ENCODE measurements at places on chromosomes 7 and 10.

DNA sequence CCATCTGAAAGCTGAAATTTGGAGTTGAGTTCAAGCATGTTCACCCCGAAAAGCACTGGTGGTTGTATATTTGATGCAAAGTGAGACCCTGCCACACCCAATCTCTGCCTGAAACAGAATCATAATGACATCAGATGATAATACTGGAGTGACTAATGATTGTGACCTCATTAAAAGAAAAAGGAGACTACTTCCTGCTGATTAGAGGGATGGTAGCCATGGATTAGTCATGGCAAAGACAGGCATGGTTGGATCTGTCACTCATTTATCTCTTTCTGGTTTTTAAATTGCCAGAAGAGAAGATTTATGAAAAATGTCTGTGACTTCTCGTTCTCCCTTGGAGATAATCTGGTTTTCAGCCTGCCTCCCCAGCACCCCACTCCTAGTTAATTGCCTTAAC, 101.2 kb downstream of the BAMBI start:
- DNase-seq = no peak

GRCh38 chr7:16753932-16754855, 639 bp downstream of the TSPAN13 start:
- DNase-seq = peak; percentile 62

DNA sequence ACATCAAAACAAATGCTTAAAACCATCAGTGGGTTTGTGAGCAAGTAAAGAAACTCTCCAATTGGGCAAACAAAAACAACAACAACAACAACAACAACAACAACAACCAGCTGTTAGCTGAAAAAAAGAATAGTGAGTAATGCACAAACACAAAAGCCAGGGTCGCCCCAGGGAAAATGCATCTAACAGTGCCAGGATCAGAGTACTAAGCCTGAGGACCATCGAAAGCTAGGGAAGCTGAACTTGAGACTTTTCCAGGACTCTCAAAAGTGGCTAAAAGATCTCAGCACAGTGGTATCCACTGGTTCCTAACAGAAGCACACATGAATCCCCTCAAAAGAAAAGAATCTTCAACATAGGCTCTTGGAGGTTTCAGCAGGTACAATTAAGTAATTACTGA, 83.3 kb downstream of the CPXM2 start:
- no peak for DNase-seq

DNA sequence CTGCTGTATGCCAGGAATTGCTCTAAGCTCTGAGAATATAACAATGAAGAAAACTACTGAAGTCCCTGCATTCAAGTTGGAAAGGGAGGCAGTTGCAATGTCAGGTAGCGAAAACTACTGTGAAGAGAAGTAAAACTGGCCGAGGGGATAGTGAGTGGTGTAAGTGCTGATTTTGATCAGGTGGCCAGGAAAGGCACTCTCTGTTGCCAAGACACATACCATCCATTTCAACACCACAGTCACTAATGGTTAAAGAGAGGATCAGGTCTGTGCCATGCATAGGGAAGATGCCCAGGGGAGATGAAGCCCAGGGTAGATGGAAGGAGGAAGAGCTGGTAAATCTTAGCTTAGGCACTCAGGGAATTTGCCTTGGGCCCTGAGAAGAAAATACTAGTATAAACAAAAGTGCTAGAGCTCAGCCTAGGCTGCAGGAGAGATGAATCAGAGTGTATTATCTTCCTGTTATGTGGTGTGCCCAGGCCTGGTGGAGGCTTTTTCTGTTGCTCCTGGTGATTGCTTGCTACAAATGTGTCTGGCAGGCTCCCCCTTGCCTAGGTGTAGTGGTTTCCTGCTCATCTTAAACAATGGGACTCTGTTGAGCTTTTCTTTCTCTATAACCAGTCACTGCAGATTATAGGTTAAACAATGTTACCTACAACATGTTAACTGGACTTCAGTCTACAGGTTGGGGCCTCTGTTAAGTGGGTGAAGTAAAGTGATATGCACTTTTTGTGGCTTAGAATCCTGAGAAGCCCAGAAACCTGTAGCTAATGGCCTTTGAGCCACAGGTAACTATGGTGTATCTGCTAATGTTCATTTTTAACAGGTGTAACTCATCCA, 125.5 kb downstream of the LRRC4 start:
- no peak for DNase-seq

- DNase-seq = peak; percentile 96
These were observed 236.1 kb downstream of the RNLS start for GRCh38 chr10:88347022-88347421.

- DNase-seq = no peak
These were observed 107.7 kb upstream of the ANK3 start for GRCh38 chr10:60497364-60497763.

DNA sequence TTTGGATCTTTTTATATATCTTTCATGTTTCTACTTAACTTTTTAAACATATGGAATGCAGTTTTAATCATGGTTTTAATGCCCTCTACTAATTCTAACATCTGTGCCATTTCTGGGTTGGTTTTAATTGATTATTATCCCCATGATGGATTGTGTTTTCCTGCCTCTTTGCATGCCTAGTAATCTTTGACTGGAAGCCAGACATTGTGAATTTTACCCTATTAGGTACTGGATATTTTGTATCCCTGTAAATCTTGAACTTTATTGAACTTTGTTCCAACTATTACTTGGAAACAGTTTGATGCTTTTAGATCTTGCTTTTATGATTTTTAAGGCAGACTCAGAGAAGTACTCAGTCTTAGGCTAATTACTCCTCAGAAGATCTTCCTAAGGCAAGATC, 16.0 kb upstream of the RBM20 start:
- no peak for DNase-seq

DNA sequence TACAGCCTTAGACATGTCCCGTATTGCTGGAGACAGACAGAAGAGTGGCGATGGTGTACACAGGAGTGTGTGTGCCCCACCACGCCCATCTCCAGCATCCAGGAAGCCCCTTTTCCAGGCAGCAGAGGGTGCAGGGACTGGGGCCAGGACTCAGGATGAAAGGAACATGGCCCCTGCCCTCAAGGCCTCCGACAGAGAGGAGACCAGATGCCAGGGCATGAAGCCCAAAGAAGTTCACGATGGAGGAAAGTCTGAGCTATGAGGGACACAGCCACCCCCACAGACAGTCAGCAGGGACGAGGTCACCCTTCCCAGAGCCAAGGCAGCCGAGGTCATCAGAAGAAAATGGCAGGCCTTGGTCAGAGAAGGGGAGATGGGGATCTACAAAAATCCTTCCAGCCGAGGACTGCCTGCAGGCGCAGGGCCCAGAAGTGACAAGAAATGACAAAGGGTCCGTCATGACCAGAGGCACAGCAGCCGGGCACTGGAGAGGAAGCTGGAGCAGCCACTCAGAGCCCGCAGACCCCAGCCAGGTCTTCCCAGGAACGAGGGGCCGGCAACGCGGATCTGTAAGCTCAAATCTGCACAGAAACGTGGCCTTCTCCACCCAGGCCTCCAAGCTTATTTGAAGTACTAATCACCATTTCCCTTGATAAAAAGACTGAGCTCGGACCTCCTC, 78.7 kb upstream of the PPP2R2D start:
- DNase-seq = no peak

DNA sequence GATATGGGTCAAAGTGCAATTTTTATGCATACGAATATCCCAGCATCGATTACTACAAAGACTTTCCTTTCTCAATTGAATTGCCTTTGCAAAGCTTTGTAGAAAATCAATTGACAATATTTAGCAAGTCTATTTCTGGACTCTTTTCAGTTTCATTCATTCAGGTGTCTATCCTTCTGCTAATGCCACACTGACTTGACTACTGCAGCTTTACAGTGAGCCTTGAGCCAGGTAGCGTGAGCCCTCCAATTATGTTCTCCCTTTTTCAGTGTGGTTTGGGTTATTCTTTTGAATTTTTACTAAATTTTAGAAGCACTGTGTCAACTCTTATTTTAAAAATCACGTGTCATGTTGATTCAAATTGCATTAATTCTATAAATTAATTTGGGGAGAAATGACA, 19.5 kb upstream of the AKR1E2 start:
- DNase-seq = no peak

DNA sequence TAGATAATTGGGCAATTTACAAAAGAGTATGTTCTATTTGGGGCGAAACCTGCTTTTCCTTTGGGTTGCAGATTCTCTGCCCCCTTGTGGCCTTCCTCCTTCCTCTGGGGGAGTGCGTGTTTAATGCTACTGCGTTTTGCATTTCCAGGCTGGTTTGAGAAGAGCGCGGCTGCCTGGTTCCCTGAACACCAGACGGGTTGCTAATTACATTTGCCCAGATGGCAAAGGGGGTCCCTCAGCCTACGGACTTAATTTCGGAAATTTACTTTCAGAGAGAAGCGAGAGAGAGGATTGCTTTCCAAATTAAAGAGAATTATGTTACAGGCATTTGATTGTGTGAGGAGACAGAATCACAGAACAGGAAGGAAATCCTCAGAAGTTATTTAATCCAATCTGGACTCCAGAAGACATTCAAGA, 91.9 kb upstream of the JAZF1 start:
- peak; percentile 88 for DNase-seq

DNA sequence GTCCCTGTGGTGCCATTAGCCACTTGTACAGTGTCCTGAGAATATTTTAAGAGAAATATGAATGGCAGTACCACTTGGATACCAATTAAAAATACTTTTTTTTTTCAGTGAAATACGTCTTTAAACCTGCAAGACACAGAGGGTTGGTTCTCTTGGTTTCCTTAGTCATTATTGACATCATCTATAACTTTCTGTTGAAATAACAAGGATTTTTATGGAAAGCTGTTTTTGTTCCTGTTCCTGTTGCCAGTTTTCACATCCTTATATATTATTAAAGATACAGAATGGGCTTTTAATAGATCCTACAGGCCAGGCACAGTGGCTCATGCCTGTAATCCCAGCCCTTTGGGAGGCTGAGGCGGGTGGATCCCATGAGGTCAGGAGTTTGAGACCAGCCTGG, 579.9 kb downstream of the AUTS2 start:
- no peak for DNase-seq

DNA sequence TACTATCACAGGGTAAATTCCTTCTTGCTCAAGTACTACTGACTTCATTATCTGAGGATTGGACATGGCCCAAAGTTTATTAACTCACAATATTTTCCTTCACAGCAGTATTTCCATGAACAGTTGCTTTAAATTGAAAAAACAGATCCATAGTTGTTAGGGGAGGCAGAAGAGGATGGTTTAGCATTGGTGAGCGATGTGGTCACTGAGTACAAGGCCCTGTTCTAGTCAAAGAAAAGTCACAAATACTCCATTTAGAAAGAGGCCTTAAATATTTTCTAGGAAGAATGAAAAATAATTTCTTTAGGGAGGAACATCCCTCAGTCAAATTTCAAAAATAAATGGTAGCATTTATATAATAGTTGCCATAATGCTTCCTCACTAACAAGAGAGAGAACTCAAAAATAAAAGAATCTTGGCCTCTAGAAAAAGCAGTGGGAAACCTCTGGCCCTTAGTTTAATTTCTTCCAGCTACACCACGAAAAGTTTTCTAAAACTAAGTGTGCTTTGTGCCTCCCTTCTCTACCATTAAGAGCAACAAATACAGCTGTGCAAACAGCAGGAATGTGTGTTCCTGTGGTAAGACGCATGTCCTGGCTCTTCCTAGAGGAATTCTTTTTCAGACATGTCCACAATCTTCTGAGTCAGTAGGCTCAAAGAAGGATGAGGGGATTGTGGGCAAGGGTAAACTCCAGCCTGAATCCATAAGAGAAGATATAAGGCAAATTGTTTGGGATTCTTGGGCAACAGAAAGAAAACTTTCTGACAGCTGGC, 105.7 kb downstream of the HOXA1 start:
- no peak for DNase-seq

Data from SK-N-DZ (cell line).